ENCODE measurements at places on chromosomes 11 and 22. TPM values are rescaled to one million over a fixed set of nuclear protein-coding genes. Genes with fewer than 3 reads are reported as not detected.

DNA sequence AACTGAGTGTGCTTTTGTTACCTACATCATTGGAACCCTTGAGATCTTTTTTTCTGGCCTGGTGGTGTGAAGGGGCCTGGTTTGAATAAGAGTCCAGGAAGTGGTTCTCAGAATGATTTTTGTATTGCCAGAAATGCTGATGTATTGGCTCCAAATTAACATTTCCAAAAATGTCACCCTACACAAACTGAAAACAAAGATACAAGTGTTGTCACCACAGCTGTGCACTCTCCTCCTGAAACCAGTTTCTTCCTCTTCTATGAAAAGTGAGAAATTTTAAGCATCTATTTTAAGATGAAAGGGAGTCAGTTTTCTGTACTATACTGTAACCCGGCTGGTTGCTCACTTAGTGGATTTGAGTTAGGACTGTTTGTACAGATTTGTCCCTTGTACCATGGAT, 218.8 kb downstream of the PGR start:
- no peaks in the 10 kb centered on the region for H3K36me3 ChIP-seq
- H3K27ac ChIP-seq = no peak overlapping the region
- no peaks in the 10 kb centered on the region for H3K27me3 ChIP-seq

SCGB1A1 gene
- total RNA-seq = not detected

DNA sequence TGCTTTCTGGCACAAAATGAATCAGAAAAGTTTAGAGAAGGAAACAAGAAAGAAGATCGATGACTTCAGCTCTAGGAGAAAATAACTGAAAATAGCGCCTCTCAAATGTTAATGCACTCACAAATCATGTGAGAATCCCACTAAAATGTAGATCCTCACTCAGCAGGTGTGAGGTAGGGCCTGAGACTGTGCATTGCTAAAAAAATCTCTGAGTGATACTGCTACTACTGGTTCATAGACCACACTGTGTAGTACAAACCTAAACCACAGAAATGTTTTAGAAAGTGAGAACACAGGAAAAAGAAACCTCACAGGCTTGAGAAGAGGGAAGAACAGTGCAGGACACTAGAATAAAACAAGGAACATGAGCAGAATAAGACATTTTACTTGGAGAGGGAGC, 2.0 kb downstream of the OR8D4 start:
- H3K27me3 ChIP-seq = no peaks in the 10 kb centered on the region
- H3K4me1 ChIP-seq = no peaks in the 10 kb centered on the region
- H3K27ac ChIP-seq = no peak overlapping the region
- H3K4me3 ChIP-seq = no peak overlapping the region
- H3K36me3 ChIP-seq = no peaks in the 10 kb centered on the region

- H3K27me3 ChIP-seq = no peaks in the 10 kb centered on the region
- no peaks in the 10 kb centered on the region for H3K36me3 ChIP-seq
- H3K4me1 ChIP-seq = no peaks in the 10 kb centered on the region
- H3K4me3 ChIP-seq = no peak overlapping the region
These were observed 80.0 kb upstream of the TIMP3 start for GRCh38 chr22:32721328-32722180.

DNA sequence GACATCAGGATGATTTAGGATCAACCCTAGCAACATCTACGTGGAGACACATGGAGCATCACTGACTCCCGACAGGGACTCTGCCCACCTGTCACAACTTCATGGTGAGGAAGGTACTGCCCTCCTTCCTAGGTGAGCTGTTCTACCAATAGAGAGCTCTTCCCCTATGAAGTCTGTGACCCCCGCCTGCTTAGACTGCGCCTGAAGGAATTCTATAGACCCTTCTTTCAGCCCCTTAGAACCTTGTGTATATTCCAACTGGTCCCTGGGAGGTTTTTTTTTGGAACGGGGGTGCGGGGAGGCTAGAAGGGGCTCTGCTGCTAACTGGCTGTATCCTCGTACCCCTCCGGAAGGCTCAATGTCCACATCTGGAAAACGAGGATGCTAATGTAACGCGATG, 566 bp downstream of the INTS4 start:
- H3K36me3 ChIP-seq = peaks cover 7% of the 10 kb centered on the region
- no peaks in the 10 kb centered on the region for H3K27me3 ChIP-seq
- H3K4me3 ChIP-seq = peak overlapping the region; percentile 92
- H3K27ac ChIP-seq = no peak overlapping the region
- no peak for DNase-seq
- peaks cover 7% of the 10 kb centered on the region for H3K4me1 ChIP-seq

DNA sequence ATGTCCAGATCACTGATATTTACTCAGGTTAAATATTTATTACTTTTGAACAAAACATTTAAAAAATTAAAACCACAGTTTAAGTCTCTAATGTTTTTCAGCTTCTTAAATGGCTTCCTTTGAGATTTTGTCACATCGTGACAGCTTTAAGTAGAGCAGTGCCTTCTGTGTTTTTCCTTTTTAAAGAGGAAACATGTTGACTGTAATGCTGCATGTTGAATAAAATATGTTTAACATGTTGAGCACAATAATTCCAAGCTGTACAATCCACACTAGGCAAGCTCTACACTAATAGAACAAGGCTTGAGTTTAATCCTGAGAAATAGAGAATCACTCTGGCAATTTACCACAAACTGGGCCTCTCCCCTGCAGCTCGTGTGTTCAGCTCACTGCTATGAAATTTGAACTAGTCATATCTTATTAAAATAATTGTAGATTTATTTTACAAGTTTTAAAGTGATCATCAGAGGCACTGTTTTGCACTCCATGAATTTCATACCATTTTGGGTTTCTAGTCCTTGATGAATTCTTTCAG, 368.3 kb downstream of the SOX6 start:
- no peaks in the 10 kb centered on the region for H3K4me1 ChIP-seq
- H3K27me3 ChIP-seq = no peaks in the 10 kb centered on the region
- no peak overlapping the region for H3K4me3 ChIP-seq
- H3K36me3 ChIP-seq = peaks cover 7% of the 10 kb centered on the region
- no peak overlapping the region for H3K27ac ChIP-seq

GRCh38 chr11:13705710-13706109, 37.2 kb downstream of the FAR1 start:
- peaks cover 2% of the 10 kb centered on the region for H3K36me3 ChIP-seq
- DNase-seq = no peak
- H3K4me1 ChIP-seq = no peaks in the 10 kb centered on the region
- H3K27me3 ChIP-seq = no peaks in the 10 kb centered on the region
- H3K4me3 ChIP-seq = no peak overlapping the region
- H3K27ac ChIP-seq = no peak overlapping the region

LMO2 gene
- 60.6 TPM for total RNA-seq
